ENCODE measurements at places on chromosomes 6 and 20. TPM values are rescaled to one million over a fixed set of nuclear protein-coding genes. Genes with fewer than 3 reads are reported as not detected.

Gene L3MBTL1
- 12.9 TPM for total RNA-seq

Gene FAM162B
- not detected for total RNA-seq

Gene IGF2R
- total RNA-seq: 377 TPM

Gene OR2H2
- not detected for total RNA-seq

Gene UST
- 3.0 TPM for total RNA-seq

Gene LPA
- not detected for total RNA-seq

Gene ZC2HC1B
- total RNA-seq: not detected

Gene NOL7
- total RNA-seq: 62.6 TPM

Gene SLPI
- total RNA-seq: 7.2 TPM

Gene POU5F1
- total RNA-seq: not detected

Gene SLC17A9
- 100 TPM for total RNA-seq

Gene RAB44
- total RNA-seq: 4.1 TPM

Gene NRSN2
- total RNA-seq: 3.6 TPM

Gene PXT1
- total RNA-seq: 0.20 TPM

Gene ZBTB12
- total RNA-seq: 2.9 TPM

Gene MEI4
- not detected for total RNA-seq

Gene CST7
- total RNA-seq: 77.8 TPM

Gene NNAT
- total RNA-seq: 0.53 TPM

Gene PRR18
- total RNA-seq: not detected

Gene SNAI1
- total RNA-seq: 0.71 TPM

Gene TP53TG5
- not detected for total RNA-seq

Gene SLC35D3
- total RNA-seq: not detected

Gene EPPIN
- total RNA-seq: not detected

Gene KHDRBS2
- 0.36 TPM for total RNA-seq

Gene SLC22A2
- total RNA-seq: not detected

Gene POM121L2
- total RNA-seq: not detected

Gene NAPB
- total RNA-seq: 16.6 TPM

Gene GPRC6A
- not detected for total RNA-seq

Gene CLPSL1
- not detected for total RNA-seq

Data from natural killer cell treated with Interleukin-12 subunit alpha and Interleukin-12 subunit beta and Interleukin-15 and Interleukin-18, amount 100 ng/mL, for 72 hours (primary cell).